ENCODE measurements at places on chromosomes 1 and 21.

GRCh38 chr1:27570356-27570755 lies 33.6 kb downstream of the AHDC1 start:
- DNase-seq = no peak

DNA sequence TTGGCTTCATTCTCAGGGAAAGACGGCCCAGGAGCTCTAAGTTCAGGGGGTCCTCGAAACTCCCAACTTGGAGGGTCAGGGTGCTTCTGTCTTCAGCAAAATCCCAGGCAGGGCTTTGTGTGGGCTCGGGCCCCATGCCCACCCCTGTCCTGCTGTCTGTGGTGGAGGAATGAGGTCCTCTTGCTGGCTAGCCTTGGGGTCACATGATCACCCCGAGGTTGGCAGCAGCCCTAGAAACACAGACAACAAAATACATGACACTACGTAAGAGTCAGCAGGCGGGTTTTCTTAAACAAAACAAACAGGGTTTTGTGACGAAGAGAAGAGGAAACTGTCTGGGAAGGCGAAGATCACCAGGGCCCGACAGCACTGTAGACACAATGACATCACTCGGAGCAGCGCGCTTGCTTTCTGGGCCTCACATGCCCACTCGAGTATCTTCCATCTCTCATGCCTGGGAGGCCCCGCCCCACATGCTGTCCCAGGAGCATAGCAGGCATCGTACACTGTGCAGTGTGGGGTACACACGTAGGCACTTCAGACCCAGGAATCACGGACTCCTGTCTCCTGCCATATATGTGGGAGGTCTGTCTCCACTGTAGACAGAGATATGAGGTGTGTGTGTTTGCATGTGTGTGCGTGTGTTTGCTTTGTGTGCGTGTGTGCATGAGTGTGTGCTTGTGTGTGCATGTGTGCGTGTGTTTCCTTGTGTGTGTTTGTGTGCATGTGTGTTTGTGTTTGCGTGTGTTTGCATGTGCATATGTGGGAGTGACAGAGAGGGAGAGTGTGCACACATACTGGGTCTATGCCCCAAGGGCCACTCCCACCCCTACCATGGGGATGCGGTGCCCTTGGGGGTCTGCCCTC lies 94.7 kb downstream of the SIK1 start:
- no peak for DNase-seq

- no peak for DNase-seq
Observed at GRCh38 chr21:43266534-43266933, 97.7 kb downstream of the CRYAA start.

DNA sequence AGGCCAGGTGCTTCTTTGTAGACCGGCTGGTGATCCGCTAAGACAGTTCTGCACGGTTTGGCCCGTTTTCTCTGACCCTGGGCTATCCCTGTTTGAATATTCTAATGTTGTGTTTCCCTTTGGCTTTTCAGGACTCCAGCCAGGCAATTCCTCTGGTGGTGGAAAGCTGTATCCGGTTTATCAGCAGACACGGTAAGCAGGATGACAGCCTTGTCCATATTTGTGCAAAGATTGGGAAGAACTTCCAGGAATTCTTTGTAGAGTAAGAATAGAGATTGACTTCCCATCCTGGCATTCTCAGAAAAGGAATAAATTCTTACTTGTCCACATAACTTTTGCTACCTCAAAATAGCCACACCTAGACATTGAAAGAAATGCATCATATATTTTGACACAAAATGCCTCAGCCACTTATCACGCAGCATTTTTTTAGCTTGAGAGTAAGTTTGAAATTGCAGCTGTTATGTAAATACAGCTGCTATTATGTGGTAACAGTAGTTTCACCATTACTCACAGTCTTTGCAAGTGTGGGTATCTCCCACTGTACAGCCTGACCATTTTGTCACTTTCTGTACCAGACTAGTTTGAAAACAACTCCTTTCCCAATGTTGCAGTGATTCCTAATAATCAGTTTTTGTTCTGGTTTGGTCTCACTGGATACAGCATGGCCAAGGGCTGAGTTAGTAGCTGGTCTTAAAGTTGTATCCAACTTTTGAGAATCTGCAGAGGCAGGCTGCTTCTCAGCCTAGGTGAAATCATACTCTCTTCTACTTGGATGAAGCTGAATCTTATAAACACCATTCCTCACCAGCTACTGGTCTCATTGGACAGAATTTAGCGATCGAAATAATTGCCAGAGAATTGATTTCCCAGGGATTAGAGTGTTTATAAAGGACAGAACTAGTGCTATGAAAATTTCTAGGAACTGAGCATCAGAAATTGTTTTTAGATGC lies 40.0 kb upstream of the IKBKE start:
- no peak for DNase-seq

- no peak for DNase-seq
Observed at GRCh38 chr1:65009724-65010420, 43.5 kb upstream of the JAK1 start.

- DNase-seq = no peak
Observed at GRCh38 chr1:44239331-44239960, 26.2 kb downstream of the DMAP1 start.

- DNase-seq = no peak
Observed at GRCh38 chr1:112687785-112688496, 13.5 kb downstream of the MOV10 start.

GRCh38 chr1:6294890-6295556 lies 34.1 kb upstream of the GPR153 start:
- DNase-seq = no peak

DNA sequence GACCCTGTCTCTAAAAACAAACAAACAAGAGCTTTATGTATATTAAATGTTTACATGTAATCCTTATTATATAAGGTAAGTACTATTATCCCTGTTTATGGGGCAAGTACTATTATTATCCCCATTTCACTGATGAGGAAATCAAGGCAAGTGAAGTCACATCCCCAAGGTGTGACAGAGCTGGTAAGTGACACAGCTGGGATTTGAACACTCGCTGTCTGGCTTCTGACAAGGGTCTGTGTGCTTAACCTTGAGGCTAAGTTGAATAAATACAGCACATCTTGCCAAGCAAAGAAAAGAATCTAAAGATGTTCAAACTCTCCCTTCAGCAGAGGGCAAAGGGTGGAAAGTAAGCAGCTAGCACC lies 167.9 kb upstream of the IRF2BP2 start:
- no peak for DNase-seq

- DNase-seq = no peak
Observed at GRCh38 chr1:212503714-212504113, 71.0 kb downstream of the NENF start.

- DNase-seq = no peak
Observed at GRCh38 chr21:25539606-25540005, 67.7 kb downstream of the MRPL39 start.

Data from stimulated activated CD4-positive, alpha-beta T cell treated with anti-CD3 and anti-CD28 coated beads, Interleukin-15, amount 100 ng/mL, for 1 hour (primary cell).